ENCODE measurements at places on chromosomes 4 and X.
A peak's percentile ranks its signal among the peaks of the same experiment; 100 is the strongest.

- DNase-seq: peak; percentile 5
These were observed 17.4 kb downstream of the ZNF827 start for GRCh38 chr4:145921231-145921630.

DNA sequence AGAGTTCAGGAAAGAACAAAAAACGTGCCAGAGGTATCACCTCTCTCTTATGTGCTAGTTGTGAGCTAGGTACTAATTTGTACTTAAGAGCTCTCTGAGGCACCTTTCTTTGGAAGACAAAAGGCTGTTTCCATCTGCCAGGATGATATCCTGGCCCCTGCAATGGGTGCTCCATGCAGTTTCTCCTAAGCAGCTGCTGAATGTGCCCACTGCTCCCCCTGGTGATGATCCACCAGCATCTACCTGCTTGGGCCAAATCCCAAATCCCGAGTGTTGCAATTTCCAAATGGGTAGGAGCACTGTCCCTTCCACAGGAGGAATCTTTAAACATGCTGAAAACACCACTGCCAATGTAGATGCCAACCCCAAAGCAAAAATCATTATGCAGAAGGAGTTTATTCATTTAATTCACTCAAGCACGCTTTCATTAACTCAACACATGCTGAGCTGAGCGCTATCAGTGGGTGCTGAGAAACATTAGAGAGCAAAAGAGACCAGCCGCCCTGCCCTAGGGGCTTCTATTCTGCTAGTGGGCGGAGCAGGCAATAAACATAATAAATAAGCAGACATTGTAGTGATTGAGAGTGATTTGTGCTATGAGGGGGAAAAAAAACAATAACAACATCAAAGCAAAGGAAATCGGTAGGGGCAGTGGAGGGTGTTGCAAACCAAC, 69.6 kb upstream of the C4orf50 start:
- DNase-seq: peak; percentile 22

- no peak for DNase-seq
These were observed 332.5 kb downstream of the C4orf33 start for GRCh38 chr4:129428454-129428853.

DNA sequence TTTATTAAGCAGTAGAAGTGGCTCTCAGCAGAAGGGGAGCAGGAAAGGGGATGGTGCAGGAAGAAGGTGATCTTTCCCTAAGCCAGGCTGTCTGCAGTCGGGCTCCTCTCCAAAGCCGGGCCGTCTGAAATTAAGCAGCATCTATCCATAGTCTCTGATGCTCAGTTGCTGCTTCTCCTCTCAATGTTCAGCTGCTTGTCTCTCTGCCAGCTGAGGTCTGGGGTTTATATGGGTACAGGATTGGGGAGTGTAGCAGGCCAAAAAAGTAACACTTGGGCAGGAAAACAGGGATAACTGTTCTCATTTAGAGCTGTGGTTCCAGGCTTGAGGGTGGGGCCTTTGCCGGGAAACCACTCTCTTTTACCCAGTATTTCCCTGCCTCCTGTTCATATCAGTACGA, 39.2 kb upstream of the CCKAR start:
- DNase-seq: peak; percentile 20

- DNase-seq: no peak
These were observed 96.7 kb upstream of the NKX1-1 start for GRCh38 chr4:1502976-1503375.

DNA sequence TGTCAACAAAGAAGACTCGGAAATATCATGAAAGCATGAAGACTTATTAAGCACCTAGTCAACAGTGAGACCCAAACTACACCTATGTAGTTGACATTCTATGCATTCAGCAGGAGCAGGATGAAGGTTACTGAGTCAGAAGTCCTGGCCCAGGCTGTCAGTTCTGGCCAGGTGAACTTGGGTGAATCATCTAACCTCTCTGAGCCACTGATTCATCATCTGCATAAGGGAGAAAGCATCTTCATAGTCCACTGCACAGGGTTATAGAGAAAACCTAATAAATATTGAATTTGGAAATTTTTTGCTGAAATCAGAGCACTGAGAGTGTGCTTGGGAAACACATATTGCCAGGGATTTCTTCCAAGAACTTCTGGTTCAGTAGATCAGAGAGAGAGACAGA, 296.0 kb upstream of the SFRP2 start:
- DNase-seq: no peak

DNA sequence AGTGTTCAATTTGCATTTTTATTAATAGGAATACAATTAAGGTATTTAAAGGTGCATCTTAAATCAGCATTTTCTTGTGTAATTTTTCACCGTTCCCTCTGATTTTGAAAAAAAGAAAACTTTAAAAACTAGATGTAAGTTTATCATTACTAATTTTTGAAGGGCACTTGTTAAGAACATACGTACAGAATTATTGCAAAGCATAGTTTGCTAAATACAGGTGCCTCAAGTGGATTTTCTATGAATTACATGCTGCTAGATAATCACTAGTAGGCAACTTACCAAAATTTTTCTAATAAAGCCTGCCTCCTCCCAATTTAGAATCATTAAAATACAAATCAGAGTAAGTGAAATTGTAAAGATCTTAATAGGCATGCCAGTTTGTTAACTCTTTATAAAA, 8.5 kb downstream of the CNKSR2 start:
- DNase-seq: no peak

All from umbilical cord (tissue), 2 donors.